ENCODE measurements at places on chromosomes 5 and 9. TPM values are rescaled to one million over a fixed set of nuclear protein-coding genes. Genes with fewer than 3 reads are reported as not detected.
A peak's percentile ranks its signal among the peaks of the same experiment; 100 is the strongest.

DNA sequence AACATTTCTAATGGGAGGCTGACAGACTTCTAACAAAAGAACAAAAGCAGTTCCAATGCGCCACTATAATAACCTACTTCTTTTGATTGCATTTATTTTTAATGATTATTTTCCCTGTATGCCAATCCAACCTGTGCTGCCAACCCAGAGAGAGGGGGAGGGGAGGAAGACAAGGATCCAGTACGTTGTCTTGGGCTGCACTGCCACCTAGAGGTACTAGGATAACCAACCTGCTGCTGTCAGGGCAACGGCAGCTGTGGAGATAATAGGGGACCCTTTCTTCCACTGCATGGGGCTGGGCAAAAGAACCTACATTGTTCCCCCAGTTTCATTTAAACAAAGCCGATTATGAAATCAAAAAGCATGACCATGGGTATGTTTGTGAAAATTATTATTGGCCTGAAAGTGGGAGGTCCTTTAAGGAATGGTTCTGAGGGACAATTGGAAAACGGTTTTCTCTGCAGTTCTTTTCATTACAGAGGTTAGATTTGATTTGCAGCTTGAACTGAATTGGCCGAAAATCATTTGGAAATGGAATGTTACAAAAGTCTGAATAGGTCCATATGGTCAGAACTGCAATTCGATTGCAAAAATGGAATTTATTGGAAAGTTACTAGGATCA is 101.3 kb downstream of the RASEF start:
- no peak overlapping the region for H3K27ac ChIP-seq
- H3K36me3 ChIP-seq, result no peaks in the 10 kb centered on the region
- H3K27me3 ChIP-seq, result no peaks in the 10 kb centered on the region
- no peaks in the 10 kb centered on the region for H3K4me1 ChIP-seq
- peak; percentile 93 for DNase-seq

- H3K4me3 ChIP-seq, result no peak overlapping the region
- H3K27ac ChIP-seq, result no peak overlapping the region
- peaks cover 4% of the 10 kb centered on the region for H3K4me1 ChIP-seq
- H3K27me3 ChIP-seq, result no peaks in the 10 kb centered on the region
- H3K36me3 ChIP-seq, result no peaks in the 10 kb centered on the region
Observed at GRCh38 chr5:32645246-32645645, 59.9 kb downstream of the SUB1 start.

The NR5A1 gene
- 0.20 TPM for total RNA-seq

- no peak overlapping the region for H3K4me3 ChIP-seq
- peak; percentile 38 for DNase-seq
- peak overlapping the region; percentile 84 for H3K27ac ChIP-seq
- H3K27me3 ChIP-seq, result no peaks in the 10 kb centered on the region
- H3K4me1 ChIP-seq, result no peaks in the 10 kb centered on the region
Observed at GRCh38 chr9:14437354-14438231, 123.7 kb upstream of the NFIB start.

- H3K4me1 ChIP-seq, result no peaks in the 10 kb centered on the region
- no peak overlapping the region for H3K27ac ChIP-seq
- no peaks in the 10 kb centered on the region for H3K27me3 ChIP-seq
Observed at GRCh38 chr5:139117342-139117884, 80.8 kb downstream of the SIL1 start.

GRCh38 chr9:98641695-98642094 is 67.0 kb downstream of the GABBR2 start:
- H3K4me3 ChIP-seq, result no peak overlapping the region
- H3K27me3 ChIP-seq, result peaks cover 4% of the 10 kb centered on the region
- DNase-seq, result no peak

GRCh38 chr5:125372694-125373631 is 626.5 kb upstream of the ZNF608 start:
- no peaks in the 10 kb centered on the region for H3K36me3 ChIP-seq
- no peaks in the 10 kb centered on the region for H3K27me3 ChIP-seq
- DNase-seq, result peak; percentile 7
- no peak overlapping the region for H3K4me3 ChIP-seq
- H3K4me1 ChIP-seq, result no peaks in the 10 kb centered on the region

GRCh38 chr5:80864706-80865435 is 95.3 kb upstream of the RASGRF2 start:
- H3K36me3 ChIP-seq, result no peaks in the 10 kb centered on the region
- no peaks in the 10 kb centered on the region for H3K4me1 ChIP-seq
- H3K27me3 ChIP-seq, result no peaks in the 10 kb centered on the region
- peak overlapping the region; percentile 4 for H3K27ac ChIP-seq

DNA sequence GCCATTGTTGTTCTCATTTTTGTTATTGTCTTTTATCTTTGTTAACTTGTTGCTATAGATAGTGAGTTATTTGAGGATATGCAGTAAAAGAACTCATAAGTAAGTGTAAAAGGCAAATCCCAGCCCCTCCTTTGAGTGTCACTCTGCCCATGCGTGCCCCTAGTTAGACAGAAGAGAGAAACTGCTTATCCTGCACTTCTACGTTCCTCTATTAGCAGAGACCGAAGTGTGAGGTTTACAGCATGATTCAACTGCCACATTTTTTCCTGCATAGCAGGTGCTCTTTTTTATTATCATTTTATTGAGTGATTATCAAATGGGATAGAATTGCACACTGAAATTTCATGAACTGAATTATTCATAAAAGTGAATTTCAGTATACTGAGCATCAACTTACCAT is 12.0 kb upstream of the DNAH5 start:
- no peak for DNase-seq
- no peak overlapping the region for H3K4me3 ChIP-seq
- H3K4me1 ChIP-seq, result no peaks in the 10 kb centered on the region
- no peaks in the 10 kb centered on the region for H3K36me3 ChIP-seq
- no peak overlapping the region for H3K27ac ChIP-seq

- peak overlapping the region; percentile 91 for H3K27ac ChIP-seq
- no peaks in the 10 kb centered on the region for H3K27me3 ChIP-seq
- peak overlapping the region; percentile 71 for H3K4me3 ChIP-seq
Observed at GRCh38 chr9:15306068-15306756, 804 bp downstream of the TTC39B start.

DNA sequence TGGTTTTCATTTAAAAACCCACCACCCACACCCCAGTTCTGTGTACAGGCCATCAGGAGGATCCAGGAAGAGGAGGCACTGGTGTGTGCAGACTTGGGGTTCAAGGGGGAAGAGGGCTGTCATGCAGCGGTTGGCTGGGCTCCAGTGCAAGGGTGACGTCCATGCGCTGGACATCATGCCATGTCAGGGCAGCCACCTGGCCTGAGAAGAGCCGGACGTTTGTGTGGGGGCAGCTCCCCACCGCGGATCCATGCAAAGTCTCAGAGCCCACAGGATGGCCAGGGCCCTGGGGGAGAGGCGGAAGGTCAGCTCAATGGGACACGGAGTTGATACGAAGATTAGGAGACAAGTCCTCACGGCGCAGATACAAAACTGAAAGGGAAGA is 11.1 kb downstream of the BRD9 start:
- H3K27ac ChIP-seq, result no peak overlapping the region
- no peaks in the 10 kb centered on the region for H3K27me3 ChIP-seq

DNA sequence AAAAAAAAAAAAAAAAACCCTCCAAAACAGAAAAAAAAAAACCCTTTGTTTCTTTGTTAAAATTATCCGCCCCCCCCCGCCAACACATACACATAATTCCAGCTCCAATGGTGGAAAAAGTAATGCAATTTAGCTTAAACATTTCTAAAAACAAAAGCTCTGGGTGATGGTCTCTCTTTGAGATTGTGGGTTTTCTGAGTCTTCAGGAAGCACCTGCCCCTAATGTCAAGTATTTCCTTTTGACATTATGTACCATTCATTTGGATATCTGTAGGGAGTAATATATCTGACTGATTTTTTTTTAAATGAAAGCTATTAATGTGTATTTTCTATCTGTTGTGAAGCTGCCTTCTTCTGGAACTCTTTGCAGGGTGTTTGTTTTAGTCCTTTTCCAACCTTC is 389.7 kb downstream of the TAF11L14 start:
- H3K36me3 ChIP-seq, result no peaks in the 10 kb centered on the region
- DNase-seq, result no peak
- H3K4me3 ChIP-seq, result no peak overlapping the region
- no peak overlapping the region for H3K27ac ChIP-seq

DNA sequence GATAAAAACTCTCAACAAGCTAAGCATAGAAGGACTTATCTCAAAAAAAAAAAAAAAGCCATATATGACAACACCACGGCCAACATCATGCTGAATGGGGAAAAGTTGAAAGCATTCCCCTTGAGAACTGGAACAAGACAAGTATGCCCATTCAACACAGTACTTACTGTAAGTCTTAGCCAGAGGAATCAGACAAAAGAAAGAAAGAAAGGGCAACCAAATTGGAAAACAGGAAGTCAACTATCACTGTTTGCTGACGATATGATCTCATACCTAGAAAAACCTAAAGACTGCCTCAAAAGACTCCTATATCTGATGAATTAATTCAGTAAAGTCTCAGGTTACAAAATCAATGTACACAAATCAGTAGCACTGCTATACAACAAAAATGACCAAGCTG is 24.6 kb upstream of the PTGER4 start:
- no peak overlapping the region for H3K4me3 ChIP-seq
- no peak for DNase-seq
- H3K27ac ChIP-seq, result no peak overlapping the region
- no peaks in the 10 kb centered on the region for H3K27me3 ChIP-seq

Measured in hepatocyte (in vitro differentiated cells).